Fibroblast of skin of scalp (primary cell): ENCODE measurements at places on chromosomes 5 and 9.

GRCh38 chr9:86356871-86357866 is 3.0 kb upstream of the TUT7 start:
- no peak for DNase-seq

DNA sequence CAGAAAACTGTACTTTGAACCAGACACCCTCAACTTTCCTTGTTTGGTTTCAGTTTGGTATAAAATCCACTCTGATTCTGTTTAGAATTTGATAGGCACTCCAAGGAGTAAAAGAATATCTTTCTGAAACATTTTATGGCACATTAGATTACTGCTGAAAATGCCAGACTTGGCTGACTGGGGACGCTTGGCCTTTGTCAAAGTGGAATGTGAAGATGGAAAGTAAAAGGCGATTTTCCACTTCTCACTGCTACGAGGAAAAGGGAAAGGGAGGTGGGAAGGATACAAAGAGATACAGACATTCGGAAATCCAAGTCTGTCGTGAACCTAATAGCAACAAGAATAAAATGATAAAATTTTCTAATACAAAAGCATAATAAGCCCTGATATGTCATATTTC is 203.9 kb downstream of the DMRT2 start:
- no peak for DNase-seq

GRCh38 chr5:35266276-35266675 is 36.0 kb upstream of the PRLR start:
- DNase-seq: no peak

DNA sequence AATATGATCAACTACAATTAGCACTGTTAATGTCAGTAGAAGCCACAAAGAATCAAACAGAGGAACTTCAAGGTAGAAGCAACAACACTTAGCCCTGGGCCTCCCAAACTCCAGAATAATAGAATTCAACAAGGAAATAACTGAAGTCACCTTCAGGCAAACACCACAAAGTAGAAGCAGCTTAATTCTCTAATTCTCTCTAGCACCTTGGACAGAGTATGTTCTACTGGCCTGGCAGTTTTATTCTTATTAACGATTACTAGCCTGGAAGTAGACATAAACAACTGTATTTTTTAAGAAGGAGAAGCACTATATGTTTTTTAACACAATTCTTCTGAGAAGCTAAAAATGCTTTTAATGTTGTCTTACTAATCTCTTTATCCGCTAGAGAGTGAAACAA is 911.9 kb downstream of the DTWD2 start:
- DNase-seq: no peak

DNA sequence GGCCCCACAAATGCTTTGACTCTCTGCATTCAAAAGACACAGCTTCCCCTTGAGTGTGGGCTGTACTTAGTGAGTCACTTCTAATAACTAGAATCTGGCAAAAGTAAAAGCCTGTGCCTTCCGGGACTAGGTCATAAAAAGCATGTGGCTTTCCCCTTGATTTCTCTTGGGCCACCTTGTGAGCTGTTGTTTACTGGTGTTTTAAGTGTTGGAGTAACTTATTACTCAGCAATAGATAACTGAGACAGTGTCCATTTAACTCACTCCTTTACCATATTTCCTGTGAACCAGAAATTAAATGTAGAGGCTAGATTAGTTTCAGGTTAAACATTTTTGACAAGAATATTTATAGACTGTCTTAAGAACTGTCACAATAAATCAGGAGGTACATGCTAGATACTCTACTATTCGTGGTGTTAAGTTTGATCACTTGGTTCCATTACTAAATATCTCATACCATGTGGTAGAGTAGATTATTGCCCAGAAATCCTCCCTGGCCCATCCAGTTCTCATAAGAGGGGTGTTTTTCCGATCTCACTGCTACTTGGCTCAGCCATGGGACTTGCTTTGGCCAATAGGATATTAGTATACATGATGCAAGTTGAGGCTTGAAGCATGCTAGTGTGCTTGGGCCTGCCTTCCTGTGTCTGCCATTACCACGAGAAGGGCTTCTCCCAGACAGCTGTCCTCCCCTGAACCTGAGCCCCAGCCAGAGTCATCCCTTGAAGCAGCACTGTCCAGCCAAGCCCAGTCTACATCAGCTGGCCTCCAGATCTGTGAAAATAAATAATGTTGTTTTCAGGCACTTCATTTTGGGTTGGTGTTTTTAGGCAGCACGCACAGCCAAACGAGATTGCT is 10.4 kb upstream of the CMBL start:
- no peak for DNase-seq

- no peak for DNase-seq
Observed at GRCh38 chr5:82340799-82341198, 62.6 kb upstream of the RPS23 start.

DNA sequence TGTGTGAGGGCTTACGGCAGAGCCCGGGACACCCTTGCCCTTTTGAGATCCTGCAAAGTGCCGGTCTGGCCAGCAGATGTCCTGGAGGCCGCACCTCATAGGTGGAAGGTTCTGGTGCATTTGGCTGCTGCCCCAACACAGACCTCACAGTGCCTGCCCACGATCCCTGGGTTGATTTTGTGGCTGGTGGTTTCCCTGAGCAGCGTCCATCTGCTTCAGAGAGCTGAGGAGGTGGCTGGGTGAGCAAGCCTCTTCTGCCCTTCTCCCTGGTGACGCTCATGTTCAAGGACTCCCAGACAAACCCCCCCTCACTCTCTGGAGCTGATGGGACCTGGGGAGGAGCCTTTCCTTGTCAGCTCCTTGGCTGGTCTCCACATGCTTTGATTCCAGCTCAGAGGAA is 18.9 kb downstream of the BNIP1 start:
- peak; percentile 17 for DNase-seq

GRCh38 chr9:35515766-35516165 is 25.9 kb downstream of the RUSC2 start:
- peak; percentile 58 for DNase-seq

GRCh38 chr5:77295863-77296378 is 85.4 kb downstream of the PDE8B start:
- DNase-seq: no peak

- DNase-seq: peak; percentile 14
Observed at GRCh38 chr5:171762021-171762608, 23.5 kb upstream of the SMIM23 start.

GRCh38 chr9:34552606-34552981 is 29.8 kb upstream of the ENHO start:
- no peak for DNase-seq

DNA sequence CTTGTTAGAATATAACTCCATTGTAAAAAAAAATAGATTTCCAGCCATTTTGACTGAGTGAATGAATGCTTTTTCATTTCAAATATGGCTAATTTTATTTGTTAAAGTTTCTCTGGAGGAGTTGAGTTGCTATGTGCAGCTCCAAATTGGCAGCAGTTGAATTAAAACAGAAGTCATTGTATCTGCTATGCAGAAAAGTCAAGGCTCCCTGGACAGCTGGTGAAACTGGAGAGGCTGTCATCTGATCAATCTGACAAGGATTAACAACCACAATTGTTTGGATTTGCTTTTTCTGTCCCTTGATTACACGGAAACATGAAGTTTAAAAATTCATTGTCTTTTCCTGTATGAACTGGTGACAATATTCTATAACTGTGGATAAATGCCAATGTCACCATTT is 713.9 kb downstream of the EFNA5 start:
- DNase-seq: no peak

DNA sequence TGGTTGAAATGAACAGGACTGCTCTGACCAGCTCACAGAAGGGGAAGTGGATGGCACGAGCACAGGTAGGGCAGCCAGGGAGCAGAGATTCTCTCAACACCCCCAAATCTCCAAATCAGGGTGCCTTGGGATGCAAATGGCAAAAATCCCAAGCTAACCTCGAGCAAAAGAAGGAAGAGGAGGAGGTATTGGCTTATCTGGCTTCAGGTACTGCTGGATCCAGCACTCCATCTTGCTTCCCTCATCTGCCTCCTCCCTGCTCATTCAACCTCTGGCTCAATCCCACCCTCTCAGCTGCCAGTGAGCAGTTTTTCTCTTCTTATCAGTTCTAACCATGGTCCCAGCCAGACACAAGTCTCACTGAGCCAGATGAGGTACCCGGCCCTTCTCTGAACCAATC is 41.6 kb upstream of the GGTA1 start:
- no peak for DNase-seq

DNA sequence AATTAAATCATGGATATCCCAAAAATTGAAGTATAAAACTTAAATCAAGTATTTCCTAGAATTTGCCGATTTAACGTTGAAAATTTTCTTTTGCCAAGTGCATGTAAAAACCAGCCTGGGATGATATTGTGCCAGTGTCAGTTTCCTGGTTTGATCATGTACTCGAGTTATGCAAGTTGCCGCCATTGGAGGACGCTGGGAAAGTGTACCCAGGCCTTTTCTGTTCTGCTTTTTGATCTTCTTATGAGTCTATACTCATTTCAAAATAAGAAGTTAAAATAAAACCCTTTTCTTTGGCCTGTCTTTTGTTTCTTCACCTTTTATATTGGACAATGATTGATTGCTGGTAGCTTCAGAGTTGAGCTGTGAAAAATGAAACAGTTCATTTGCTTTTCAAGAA is 93.1 kb upstream of the NFIL3 start:
- DNase-seq: no peak

GRCh38 chr5:871596-872298 is 20.9 kb downstream of the BRD9 start:
- no peak for DNase-seq

DNA sequence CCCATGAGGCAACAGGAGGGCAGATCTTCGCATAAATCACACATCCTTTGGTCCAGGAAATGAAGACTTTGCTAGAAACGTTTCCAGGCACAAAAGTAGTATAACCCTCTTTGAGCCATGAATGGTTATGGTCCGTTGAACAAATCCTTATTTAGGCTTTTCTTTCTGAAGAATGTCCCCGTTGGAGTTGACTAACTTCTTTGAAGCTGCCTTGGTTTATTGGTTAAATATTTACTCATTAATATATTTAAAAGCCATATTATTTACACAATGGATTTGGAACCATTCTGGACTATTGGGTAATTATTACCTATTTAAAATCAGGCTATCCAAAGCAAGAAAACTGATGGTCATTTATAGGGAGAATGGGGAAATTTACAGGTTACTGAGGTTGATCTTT is 347.6 kb upstream of the SLC30A5 start:
- DNase-seq: no peak

GRCh38 chr9:970151-970996 is 6.1 kb upstream of the DMRT3 start:
- DNase-seq: no peak

- DNase-seq: peak; percentile 16
Observed at GRCh38 chr9:93154293-93154903, 20.3 kb upstream of the NINJ1 start.

GRCh38 chr5:76683816-76684731 is 31.9 kb upstream of the F2R start:
- DNase-seq: no peak

DNA sequence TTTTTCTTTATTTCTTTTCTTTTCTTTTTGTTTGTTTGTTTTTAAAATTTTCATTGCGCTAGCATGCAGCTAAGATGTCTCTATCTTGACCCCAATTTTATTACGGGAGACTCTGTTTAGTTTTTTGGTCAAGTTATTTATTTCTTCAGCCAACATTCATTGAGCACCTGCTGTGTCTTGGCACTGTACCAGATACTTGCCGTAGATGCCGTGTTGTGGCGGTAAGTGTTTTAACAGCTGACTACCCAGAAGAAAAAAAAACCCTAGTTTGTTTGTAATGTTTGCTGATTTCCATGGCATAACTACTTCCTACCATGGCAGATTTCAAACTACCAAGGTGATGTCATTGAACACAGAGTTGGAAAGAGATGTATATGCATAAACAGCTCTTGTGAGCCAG is 65.0 kb downstream of the UGCG start:
- peak; percentile 38 for DNase-seq

DNA sequence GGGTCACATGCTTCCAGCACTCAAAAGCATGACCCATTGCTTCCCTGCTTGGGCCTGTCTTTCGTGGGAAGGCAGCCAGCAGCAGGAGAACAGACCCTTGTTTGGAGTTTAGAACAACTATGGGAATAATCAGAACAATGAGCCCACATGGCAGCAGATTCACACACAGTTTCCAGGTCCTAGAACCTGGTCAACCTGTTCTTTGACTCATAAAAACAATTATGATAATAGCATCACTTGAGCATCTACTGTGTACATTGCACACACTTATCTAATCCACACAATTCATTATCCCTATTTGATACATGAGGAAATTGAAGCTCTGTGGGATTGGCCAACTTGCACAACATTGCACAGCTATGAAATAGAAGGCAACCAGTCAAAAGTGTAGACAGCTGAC is 41.7 kb downstream of the KLF4 start:
- no peak for DNase-seq

DNA sequence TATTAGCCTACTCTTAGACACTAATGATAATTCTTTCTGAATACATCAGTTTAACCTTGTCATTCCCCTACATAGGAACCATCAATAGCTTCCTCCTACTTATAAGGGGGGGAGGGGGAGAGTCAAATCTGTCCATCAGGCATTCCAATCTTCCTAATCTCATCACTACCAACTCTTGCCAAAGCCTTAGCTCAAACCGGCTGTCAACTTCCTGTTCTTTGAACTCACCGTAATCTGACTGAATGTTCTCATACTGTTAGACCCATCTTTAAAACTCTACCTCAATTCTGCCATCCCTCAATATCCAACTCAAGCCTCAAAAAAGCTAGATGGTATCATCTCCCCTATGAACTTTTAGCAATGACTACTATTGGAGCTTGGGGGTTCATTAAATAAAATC is 41.9 kb upstream of the RNF38 start:
- DNase-seq: peak; percentile 9

DNA sequence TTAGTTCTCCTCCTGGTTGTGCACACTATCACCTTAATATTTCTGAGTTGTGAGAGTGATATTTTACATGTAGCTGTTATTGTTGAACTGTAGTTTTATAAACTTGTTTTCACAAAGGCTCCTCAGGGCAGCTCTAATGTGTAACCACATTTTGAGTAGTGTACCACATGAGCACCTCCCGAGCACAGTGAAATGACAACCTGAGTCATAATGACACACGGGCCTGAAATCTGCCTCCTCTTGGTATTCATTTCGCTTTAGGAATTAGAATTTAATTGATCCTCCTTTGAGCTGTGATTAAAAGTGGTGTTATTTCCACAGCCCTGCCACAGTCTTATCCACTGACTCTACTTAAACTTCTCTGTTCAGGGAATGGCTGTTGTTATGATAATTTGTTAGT is 7.9 kb downstream of the MTRR start:
- peak; percentile 55 for DNase-seq

GRCh38 chr5:144581044-144581443 is 410.4 kb downstream of the KCTD16 start:
- no peak for DNase-seq

DNA sequence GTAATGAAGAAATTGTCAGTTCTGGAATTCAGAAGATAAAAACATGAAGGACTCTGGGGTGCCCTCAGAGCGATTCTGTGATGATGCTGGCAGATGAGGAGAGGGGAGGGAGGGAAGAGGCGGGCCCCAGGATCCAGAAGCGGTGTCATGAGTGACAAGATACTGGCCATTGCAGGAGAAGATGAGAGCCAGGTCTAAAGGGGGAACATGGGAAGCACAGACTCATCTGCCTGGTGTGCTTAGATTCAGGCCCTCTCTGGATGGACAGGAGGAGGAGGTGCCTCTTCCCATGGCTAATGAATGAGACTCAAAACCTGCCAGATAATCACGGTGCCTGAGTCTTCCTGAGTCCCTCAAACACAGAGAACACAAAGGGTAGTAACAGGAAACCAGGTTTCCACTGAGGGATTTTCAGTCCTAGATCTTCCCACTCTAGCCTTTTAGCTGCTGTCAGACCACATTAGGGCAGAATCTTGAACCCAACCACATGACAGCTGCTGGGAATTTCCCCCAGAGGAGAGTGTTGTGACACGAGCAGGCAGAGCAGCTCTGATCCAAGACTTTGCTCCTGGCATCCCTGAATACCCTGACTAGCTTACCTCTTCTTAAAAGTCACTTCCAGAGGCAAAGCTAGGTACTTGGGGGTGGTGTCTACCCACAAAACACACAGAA is 28.2 kb upstream of the HSPA9 start:
- no peak for DNase-seq
